ENCODE measurements at places on chromosomes 3 and 15. TPM values are rescaled to one million over a fixed set of nuclear protein-coding genes. Genes with fewer than 3 reads are reported as not detected.

Gene MYO5C
- under 0.01 TPM for total RNA-seq

Gene ARHGEF26
- 5.5 TPM for total RNA-seq

Gene P2RY12
- not detected for total RNA-seq

Gene NRG4
- not detected for total RNA-seq

Gene PEX5L
- not detected for total RNA-seq

All from placental pericyte (primary cell).